Ecto neural progenitor cell (in vitro differentiated cells): ENCODE measurements at places on chromosomes 5 and 9.

DNA sequence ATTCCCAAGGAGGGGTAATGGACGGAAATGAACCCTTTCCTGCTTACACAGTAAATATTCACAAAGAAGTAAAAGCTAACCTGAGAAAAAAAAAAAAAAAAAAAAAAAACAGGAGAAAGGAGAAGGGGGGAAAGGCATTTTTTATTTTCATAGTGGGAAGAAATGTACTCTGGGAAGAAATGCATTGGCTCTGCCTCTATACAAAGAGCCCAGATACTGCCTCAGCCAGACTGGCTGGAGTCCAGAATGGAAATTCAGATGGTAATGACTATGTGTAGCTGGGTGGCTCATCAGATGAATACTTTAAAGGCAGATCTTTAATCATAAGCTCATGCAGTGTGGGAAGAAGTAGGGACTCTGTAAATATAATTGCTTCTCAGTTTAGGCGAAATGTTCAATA lies 124.9 kb upstream of the ZNF608 start:
- no peak for DNase-seq

DNA sequence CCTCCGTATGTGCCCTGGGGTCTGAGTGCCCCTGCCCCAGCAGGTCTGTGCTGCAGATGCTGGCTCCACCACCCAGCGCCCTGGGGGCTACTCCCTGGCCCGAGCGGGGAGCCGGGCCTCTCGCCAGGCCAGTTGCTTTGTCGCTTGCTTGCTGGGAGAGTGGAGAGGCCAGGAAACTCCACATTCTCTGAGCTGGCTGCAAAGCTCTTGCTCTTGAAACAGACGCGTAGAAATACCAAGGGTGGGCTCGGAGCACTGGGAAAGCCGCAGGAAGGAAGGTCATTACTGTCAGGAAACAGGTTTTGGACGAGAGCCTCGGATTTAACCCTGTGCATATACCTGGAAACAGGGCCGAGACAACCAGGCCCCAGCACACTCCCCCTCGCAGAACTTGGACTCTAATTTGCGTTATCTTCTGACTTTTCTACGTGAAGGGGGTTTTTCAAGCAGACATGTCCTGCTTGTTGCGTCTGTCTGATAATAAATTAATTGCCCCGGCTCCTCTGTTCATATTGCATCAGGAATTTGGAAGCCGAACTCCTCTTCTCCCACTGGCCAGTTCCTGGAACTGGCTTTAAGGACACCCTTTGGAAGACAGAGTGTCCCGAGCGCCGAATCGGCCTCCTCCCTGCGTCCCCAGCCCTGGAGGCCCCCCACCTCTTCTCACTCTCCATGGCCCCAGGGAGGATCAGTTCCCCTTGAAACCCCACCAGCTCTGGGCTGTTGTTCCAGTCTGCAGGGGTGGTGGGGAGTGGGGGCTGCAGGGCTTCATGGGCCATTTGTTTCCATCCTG lies 11.2 kb downstream of the ADAMTSL2 start:
- no peak for DNase-seq

GRCh38 chr5:113909782-113910181 lies 396.3 kb downstream of the YTHDC2 start:
- no peak for DNase-seq

DNA sequence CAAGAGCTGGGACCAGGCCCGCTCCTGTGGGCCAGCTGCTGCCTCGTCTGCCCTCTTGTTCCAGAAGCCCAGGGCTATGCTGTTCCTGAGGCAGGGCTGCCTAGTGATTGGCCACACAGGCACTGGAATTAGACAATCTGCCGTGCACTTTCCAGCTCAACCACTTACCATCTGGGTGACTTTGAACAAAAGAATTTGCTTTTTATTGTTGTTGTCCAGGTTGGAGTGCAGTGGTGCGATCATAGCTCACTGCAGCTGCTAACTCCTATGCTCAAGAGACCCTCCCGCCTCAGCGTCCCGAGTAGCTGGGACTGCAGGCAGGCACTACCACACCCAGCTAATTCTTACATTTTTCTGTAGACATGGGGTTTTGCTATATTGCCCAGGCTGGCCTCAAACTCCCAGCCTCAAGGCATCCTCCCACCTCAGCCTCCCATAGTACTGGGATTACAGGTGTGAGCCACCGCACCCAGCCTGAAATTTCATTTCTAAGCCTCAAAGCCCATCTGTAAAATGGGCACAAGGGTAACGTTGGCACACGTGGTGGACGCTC lies 1.2 kb upstream of the NEK6 start:
- no peak for DNase-seq

- DNase-seq: no peak
Measured at GRCh38 chr9:20307621-20308020, 314.7 kb downstream of the MLLT3 start.

- no peak for DNase-seq
Measured at GRCh38 chr9:126204708-126205225, 121.9 kb upstream of the MVB12B start.

DNA sequence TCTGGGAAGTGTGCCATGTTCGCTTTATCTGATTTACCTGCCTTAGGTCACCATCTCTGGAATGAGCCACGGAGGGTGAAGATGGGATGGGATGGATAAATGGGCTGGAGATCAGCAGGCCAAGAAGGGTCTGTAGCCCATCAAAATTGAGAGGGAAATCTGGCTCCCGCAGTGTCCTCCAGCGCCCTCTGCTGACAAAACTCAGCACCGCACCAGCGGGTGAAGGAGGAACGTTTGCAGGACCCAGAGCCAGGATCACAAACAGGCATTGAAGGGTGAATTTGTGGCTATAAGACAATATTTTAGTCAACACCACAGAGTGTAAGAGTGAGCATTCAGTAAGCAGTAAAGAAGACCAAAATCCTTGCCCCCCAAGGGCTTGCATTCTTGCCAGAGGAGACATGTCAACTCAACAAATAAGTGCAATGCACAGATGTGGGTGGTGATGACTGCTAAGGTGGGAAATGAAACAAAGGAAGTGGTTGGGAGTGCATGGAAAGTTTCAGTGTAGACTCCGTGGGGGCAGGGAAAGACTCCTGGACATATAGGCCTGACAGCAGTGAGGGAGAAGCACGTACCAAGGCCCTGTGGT lies 124.4 kb downstream of the TENT4A start:
- DNase-seq: no peak

GRCh38 chr9:121886759-121887485 lies 206.2 kb downstream of the TTLL11 start:
- DNase-seq: no peak

DNA sequence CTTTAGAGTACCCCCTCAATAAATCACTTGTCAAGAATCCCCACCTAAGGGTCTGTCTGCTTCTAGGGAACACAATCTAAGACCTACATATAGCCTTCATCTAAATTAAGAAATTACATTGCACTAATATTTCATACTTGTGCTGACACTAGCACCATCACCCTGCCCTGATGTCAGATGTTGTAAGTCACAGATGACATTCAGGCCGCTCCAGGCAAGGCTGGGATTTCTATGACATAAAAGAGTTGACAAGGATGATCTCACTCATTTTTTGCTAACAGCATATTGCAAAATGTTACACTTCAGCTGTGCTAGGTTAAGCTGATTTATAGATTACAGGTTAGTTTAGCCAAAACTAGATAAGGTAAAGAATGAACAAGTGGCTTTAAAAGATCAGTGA lies 372.5 kb upstream of the GRIA1 start:
- no peak for DNase-seq

DNA sequence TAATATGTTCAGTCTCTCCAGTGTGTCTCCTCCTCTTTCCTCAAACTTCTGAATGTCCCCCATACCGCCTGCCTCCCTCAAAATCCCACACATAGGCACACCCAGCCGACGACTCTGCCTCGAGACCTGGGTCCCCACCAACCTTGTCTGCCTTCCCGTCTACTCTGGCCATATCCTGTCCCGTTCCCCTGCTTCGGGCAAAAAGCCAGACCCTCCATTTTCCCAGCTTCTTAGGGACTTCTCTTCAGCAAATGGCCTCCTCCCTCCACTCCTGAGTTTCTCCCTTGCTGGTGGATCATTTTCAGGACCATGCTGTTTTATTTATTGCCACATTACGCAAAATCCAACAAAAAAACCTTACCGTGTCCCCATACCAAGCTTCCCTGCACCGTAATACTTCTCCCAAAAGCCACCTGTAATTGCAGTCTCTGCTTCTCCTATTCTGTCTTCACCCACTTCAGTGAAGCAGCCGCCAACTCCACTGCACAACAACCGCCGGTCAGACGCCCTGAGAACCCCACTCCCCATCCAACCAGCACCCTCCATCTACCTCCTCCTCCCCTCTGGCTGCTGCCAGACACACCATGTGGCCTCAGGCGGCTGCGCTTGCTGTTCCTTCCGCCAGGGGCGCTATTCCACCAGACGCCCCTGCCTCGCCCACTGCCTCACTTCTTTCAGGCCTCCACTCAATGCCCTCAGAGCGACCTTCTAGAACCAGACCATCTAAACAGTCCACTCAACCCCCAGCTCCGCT lies 117.0 kb downstream of the TRPM6 start:
- peak; percentile 69 for DNase-seq

DNA sequence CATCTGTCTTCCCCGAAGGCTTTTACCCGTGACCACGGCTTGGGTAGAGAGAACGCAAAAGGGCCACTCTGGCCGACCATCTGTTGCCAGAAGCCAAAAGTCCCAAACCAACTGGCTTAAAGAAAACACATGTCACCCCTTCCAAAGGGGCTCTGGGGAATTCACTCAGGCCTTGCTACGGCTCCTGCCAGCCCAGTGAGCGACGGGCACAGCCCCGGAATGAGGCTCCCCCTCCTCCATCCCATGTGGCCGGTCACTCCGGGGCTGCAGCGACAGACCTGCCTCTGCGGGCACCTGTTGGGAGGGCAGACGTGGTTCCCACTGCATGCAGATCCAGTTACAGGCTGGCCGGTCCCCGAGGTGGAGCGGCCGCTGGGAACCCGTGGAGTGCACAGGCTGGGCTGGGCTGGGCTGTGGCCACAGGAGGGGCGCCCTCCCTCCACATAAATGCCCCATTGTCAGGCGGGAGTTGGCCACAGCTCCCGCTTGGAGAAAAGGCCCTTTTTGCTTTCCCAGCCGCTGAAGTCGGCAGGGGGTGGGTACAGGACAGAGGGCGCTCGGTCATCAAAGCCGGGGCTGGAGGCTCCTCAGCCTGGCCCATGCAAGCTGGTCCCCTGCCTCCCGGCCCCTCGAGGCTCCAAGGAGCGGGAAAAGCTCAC lies 19.9 kb downstream of the NOTCH1 start:
- DNase-seq: peak; percentile 71

GRCh38 chr9:89347651-89348050 lies 29.4 kb downstream of the SECISBP2 start:
- no peak for DNase-seq

DNA sequence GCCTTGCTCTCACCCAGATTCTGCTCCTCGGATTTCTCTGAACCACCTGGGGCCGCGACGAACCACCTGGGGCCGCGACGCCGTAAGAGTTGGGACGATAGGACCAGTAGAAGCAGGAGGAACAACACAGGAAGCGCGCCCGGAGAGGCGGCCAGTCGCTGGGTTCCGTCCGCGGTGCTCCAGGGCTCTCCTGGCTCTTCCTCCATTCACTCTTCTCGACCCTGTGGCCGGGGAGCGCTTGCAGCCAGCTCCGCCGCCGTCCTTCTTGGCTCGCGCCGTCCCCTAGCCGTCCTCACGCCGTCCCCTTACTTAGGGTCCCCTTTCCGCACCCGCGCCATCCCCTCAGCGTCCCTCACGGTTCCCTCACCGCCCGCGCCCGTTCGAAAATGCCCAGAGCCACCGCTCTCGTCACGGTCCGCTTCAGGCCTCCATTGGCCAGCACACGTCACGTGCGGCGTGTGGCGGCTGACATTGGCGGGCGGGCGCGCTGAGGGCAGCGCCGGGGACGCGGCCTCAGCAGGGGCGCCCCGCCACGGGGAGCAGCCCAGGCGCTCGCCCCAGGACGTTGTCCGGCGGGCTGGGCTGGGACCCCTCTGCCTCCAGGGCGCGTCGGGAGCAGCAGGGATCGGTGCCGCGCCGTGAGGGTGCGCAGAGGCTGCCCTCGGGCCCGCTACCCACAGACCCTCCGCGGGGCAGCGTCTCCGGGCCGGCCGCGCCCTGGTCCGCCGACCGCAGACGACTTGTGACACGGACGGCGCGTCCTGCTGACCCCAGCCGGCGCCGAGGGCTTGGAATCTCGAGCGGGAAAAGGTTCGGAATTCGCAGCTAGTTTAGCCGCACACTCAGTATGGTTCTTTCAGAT lies 53.7 kb upstream of the PTPDC1 start:
- peak; percentile 87 for DNase-seq

DNA sequence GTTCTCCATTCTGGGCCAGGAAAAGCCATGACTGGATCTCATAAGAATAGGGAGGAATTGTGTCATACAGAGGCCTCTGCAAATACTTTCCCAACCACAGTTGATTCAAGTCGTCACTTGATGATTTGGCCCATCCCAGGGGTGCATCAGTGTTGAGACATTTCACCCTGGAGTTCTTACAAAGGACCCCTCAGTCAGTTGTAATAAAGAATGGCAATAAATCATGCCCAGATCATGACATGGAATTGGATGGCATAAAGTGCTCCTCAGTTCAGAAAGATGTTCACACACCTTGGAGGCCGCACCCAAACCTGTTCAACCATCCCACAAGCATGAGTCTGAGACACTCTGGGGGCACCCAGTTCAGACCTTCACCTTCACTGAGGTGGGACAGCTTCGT lies 168.1 kb downstream of the NR3C1 start:
- no peak for DNase-seq

- no peak for DNase-seq
Measured at GRCh38 chr9:134851020-134851419, 29.6 kb upstream of the FCN2 start.

GRCh38 chr9:116589392-116590354 lies 97.4 kb upstream of the TRIM32 start:
- no peak for DNase-seq

DNA sequence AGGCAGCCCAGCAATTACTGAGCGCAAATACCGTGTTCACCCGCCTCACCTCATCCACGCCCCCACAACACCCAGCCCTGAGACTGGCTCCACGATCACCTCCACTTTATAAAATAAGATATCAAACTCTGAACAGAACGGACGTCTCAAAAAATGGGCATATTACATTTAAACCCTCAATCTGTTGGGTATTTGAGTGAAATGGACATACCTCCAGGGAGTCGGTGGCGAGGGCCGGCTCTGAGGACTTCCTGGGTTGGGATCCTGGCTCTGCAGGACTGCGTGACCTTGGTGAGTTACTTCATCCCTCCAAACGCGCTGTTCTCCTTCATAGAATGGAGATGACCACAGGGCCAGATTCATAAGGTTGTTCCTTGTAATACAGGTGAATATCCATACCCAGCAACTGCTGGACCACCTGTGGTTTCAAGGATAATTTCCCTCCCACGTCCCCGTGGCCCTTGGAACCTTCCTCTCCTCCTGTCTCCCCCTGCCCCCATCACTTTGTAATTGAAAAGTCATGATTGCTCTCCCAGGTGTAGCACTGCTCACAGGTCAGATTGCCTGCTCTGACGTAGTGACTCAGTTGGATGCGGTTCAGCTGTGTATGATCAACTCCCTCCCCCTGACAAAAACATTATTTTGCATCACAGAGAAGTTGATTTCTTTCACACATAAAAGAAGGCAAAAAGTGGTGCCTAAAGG lies 135.6 kb downstream of the KCNIP1 start:
- no peak for DNase-seq

GRCh38 chr9:68711281-68711680 lies 6.2 kb downstream of the PIP5K1B start:
- no peak for DNase-seq
